ENCODE measurements at places on chromosomes 3 and 15.

GRCh38 chr15:74613089-74613952 lies 2.3 kb upstream of the CLK3 start:
- no peak for DNase-seq

- DNase-seq = no peak
Measured at GRCh38 chr15:68706931-68707330, 113.8 kb downstream of the ANP32A start.

DNA sequence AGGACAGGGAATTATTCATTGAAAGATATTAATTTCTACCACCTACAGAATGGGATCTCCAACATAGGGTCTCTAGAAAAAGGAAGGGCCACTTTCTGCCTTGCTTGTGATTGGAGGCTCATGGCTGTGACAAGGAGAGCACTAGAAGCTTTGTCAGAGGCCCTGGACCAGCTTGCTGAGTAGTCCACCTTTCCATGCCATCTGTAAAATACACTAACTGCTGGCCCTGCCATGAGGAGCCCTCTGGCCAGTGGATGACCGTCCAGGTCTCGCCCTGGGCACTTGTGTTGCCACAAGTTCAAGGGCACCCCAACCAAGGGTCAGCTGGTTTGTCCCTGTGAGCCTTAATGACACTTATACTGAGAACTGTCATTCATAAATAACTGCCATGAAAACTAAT lies 1.6 kb upstream of the SYNM start:
- no peak for DNase-seq

DNA sequence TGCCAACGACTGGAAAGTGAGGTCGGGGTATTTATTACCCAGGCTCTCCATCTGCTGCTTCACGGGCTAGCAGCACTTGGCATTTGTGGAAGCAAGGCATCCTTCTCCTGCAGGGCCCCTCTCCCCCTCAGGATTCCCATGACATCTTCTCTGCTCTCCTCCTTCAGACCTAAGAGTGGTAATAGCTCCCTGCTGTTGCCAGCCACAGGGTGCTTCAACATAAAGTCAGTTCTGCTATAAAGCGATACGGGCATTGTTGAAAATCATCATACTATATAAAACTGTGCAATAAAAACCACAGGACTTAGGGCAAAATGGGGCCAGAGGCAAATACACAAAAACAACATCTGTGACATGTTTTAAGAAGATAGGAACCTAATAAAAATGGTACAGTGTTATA lies 391.8 kb upstream of the ADAMTS9 start:
- no peak for DNase-seq

- no peak for DNase-seq
Measured at GRCh38 chr3:127986803-127987202, 65.4 kb upstream of the SEC61A1 start.

DNA sequence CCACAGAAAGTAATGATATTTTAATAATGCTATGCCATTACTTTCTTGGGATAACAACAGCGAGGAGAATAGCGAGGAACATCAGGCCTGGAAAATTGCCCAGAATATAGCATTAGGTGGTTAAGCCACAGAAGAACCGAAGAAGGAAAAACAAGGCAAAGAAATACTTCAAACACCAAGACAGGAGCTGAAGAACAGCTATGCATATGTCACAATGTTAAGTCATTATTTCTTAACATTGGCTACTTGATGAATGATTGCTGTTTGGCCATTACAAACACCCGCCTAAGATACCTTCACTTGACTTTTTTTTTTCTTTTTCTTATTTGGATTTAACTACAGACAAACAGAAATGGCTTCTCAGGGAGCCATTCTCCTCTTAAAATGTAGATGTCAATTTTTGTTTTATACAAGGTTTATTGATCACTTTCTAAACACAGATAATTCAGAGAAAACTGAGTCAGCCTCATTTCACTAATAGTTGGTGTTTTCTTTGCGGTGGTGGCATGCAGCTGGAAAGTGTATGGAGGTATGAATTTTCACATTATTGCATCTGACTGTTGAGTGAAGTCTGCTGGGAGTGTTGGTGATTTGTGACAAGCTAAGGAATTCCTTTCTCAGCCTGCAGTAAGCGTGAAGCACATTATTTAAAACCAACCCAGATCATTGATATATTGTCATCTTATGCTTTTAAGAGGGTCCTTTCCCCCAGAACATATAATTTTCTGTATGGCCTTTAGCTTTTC lies 705.7 kb upstream of the NR2F2 start:
- no peak for DNase-seq

DNA sequence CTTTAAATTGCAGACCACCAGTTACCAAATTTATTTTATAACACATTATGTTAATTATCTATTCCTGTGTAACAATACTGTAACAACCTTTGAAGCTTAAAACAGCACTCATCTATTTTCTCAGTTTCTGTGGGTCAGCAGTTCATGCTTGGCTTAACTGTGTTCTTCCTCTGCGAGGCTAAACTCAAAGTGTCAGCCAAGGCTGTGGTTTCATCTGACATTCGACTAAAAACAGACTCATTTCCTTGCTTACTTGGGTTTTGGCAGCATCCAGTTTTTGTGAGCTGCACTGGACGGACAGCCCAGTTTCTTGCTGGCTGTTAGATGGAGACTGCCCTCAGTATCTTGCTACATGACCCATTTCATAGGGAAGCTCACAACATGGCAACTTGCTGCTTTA lies 247.3 kb upstream of the KCNH8 start:
- no peak for DNase-seq

DNA sequence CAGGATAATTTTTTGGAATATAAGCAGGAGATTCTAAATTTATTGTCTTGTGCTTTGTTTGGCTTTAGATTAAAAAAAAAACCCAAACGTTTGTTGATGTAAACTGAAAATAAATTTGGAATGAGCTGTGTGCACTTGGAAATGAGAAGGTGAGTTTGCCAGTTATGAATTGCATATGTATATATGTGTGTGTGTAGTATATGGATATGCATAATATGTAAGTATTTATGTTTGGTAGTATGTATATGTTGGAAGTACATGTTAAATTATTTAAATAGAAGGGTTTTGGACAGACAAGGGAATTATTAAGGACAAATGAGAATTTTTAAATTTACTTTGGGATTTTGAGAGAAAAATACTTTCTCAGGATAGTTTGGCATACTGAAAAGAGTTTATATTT lies 265.8 kb upstream of the CNTN3 start:
- no peak for DNase-seq

DNA sequence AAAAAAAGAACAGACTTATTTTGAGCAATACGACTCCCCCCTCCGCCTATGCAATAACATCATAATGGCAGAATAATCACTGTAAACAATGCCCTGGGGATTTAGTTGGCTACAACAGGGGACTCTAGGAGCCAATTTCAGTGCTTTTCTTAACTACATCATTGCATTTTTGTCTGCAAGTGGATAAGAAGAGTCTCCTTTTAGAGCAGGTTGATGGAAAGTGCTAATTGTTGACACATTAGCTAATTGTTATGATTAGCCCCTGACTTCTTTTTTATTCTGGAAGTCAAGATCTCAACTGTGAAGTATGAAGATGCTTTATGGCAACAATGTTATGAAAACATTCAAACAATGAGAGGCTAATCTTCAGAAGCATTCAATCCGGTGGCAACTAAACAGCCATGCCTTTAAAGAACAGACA lies 121.2 kb downstream of the MECOM start:
- no peak for DNase-seq

DNA sequence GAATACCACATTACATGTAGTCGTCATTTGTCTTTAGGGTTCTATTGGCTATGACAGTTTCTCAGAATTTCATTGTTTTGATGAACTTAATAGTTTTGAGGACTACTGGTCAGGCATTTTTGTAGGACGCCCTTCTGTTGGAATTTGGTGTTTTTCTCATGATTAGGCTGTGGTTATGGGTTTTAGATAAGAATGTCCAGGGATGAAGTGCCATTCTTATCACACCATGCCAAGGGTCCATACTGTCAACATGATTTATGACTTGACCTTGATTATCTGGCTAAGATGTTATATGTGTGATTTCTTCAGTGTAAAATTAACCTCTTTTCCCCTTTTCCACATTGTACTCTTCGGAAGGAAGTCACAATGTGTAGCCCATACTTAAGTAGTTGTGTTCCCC lies 135.3 kb downstream of the DIPK2A start:
- no peak for DNase-seq

- no peak for DNase-seq
Measured at GRCh38 chr15:61545763-61546162, 316.7 kb upstream of the RORA start.

GRCh38 chr15:64522226-64522823 lies 61.9 kb downstream of the ZNF609 start:
- DNase-seq = no peak

GRCh38 chr3:61233746-61234145 lies 17.5 kb downstream of the FHIT start:
- DNase-seq = no peak

DNA sequence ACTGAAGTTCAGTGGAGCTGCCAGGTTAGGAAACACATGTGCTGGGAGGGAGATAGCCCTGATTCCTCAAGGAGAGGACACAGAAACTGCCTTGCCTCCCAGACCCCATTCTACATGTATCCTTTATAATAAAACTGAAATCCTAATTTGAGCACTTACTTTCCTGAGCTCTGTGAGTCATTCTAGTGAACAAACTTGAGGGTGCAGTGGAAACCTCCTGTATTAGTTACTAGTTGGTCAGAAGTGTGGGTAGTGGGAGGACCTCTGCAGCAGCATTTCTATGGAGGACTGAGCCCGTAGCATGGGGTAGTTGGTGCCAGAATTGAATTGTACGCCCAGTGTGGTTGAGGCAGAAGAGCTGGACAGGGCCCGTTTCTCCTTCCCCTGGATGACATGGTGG lies 23.9 kb downstream of the ATP1B3 start:
- DNase-seq = no peak

DNA sequence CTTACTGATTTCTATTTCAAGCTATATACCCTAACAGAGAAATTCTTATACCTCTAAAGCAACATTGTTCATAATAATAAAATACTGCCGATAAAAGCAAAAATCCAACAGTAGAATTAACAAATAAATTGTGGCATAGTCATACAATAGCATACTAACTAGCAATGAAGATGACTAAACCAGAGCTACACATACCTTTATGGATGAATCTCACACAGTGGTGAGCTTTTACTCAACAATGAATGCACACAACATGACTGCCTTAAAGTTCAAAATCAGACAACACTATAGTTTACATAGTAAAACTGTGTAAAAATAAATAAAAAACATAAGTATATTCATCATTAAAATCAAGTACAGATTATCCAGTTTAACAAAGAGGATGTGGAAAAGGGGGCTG lies 99.1 kb downstream of the NR1I2 start:
- no peak for DNase-seq

- no peak for DNase-seq
Measured at GRCh38 chr3:61061092-61061723, 190.0 kb downstream of the FHIT start.

DNA sequence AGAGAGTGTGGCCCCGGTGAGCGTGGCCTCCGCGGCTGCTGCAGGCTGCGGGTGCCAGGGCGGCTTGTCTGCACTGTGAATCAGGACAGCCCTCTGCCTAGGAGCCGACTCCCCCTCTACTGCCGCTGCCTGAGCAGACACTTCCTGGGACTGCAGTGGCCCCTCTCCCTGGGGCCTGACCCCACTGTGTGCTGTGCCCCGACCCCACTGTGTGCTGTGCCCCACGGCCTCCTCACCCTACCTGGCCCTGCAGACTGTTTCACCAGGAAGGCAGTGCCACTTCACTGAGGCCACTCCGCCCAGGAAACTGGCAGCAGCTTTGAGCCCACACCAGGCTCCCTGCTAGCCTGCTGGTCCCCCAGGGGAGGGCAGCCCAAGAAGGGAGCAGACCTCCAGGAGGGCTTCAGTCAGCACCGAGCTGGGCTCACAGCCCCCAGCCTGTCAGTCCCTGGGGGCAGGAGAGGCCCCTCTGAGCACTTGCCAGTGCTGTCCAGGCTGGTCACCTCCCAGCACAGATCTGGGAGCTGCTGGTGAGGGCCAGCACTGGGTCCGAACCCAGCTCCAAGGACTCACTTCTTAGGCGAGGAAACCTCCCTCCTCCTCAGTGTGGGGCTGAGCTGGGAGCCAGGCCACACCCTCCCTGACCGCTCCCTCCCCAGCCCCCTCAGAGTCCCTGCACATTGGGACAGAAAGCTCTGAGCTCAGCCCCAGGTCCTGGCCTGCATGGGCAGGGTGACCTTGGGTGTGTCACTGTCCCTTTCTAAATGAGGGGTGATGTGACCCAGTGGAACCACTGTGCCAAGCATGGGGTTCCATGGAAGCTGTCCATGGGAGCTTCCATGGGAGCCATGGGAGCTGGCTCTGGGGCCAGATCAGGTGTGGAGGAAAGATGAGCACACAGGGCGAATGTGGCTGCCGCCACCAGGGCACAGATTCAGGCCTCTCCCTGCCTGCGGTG lies 56.8 kb downstream of the DNAJB8 start:
- DNase-seq = no peak

GRCh38 chr15:99324082-99324620 lies 72.9 kb downstream of the LRRC28 start:
- DNase-seq = no peak

GRCh38 chr3:97010881-97011657 lies 196.7 kb downstream of the EPHA6 start:
- no peak for DNase-seq

DNA sequence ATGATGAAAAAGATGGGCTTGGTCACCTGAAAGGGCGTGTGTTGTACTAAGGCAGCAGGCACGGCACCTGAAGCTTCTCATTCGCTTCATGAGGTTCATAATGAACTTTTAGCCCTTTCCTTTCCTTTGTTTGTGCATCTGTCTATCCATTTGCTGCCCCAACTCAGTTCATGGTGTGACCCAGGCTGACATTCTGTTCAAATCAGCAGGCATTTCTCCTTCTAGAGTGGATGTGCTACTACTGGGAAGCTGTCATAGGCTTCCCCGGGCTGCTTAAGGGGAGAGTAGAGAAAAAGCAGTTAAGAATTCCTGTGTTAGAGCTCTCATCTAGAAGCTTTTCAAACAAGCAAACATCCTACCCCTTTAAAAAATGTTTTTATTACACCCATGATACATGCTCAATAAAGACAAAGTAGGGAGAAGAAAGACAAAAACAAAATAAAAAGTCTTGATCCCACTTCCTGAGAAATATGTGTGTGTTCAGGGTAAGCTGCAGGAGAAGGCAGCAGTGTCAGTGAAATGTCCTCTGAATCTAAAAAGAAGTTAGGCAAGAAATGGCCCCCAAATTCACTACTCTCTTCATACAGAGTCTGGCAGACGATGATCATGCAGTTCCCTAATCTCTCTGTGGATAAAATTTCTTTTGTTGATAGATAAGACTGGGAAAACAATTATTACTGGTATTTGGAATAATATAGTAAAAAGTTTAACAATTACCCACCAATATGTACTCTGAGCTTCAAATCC lies 136.9 kb upstream of the PFN2 start:
- no peak for DNase-seq

- DNase-seq = no peak
Measured at GRCh38 chr15:33354411-33354810, 43.6 kb downstream of the RYR3 start.

DNA sequence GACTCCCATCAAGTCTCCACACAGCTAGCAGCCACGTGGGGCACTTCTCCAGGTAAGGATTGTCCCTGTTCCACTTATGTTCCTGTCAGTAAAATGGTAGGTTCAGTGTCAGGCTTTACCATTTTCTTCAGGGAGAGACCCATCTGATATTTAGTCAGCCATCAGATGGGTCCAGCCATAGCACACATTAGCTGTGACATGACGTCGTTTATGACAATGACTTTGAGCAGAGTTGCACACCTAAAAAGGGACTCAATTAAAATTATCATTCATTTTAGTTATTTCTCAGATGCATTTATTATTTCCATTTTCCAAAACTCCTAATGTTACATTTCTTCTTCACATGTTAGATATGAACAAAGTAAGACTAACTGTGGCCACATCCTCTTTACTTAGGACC lies 68.2 kb upstream of the SNRPN start:
- no peak for DNase-seq
